ENCODE measurements at places on chromosomes 4 and X.

- no peak for DNase-seq
Measured at GRCh38 chrX:15874672-15875071, 20.1 kb upstream of the AP1S2 start.

GRCh38 chrX:25180242-25180641, 164.5 kb upstream of the ARX start:
- DNase-seq: no peak

DNA sequence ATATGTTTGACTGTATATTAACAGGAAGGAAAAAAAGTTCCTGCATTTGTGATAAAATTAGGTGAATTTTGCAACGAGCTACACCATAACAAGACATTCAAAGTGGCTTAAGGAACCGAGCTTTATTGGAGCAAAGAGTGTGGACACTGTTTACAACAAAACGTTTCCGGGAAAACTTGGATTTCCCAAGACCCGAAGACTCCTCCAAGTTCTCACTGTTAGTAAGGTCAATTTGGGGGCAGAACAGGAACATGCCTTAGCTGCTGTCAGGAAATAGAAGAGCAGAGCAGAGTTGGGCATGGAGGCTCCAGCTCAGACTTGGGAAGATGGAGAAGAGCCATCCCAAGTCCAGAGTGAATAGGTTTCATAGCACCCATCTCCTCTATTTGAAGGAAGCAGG, 16.5 kb downstream of the ADH6 start:
- peak; percentile 97 for DNase-seq

DNA sequence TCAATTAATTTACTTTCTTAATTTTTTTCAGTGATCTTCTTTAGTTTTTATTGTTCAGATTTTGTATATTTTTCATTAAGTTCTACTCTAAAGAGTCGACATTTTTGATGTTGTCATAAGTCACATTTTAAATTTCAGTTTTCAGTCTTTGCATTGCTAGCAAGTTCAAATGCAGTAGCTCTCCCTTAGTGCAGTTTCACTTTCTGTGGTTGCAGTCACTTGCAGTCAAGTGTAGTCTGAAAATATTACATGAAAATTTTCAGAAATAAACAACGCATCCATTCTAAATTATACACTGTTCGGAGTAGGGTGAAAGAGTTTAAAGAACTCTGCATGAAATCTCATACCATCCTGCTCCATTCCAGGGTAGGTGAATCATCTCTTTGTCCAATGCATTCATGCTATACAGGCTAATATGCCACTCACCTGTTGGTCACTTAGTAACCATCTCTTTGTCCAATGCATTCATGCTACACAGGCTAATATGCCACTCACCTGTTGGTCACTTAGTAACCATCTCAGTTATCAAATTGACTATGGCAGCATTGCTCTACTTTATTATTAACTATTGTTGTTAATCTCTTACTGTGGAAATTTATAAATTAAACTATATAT, 356.9 kb downstream of the STPG2 start:
- DNase-seq: no peak

DNA sequence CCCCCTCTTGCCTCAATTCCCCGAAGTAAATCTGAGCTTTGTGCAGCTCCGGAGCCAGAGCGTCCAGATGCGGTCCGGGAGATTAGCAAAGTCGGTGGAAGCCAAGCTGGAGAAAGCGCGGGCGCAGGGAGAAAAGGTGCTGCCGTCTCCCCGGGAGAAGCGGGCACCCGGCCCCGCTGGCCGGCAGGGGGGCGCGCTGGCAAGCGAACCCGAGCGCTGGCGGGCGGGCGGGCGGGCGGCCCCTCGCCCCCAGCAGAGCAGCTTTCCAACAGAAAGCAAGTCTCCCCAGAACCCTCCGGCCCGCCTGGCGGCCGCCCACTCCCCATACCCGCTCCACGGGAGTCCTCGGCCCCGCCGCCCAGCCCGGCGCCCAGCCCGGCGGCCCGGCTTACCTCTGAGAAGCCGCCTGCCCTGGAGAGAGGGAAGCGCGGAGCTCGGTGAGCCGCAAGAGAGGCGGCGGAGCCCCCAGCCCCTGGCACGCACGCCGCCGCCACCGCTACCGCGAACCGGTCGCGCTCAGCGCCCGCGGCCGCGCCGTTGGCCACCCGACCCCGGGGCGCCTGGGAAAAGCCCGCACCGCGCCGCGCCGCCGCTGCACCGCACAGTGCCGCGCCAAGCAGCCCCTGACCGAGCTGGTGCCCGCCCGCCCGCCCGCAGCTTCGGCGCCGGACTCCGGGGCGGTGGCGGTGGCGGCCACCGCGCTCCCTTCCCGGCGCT, 529 bp upstream of the CITED1 start:
- DNase-seq: no peak

DNA sequence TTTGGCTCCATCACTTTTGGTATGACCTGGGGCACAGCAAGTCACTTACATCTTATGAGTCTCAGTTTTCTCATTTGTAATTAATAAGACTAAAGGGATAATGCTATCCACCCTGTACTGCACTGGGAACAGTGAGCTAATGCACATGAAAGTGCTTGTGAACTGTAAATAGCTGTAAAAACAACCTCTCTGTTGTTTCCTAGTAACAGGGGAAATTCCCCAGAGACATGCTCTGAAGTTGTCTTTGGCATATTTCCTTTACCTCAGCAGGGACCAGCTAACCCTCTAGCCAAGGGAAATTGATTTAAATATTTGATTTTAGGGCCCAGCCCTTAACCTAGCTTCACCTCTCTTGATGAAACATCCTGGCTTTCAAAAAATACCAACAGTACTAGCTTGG, 6.1 kb upstream of the CYSLTR1 start:
- peak; percentile 33 for DNase-seq

DNA sequence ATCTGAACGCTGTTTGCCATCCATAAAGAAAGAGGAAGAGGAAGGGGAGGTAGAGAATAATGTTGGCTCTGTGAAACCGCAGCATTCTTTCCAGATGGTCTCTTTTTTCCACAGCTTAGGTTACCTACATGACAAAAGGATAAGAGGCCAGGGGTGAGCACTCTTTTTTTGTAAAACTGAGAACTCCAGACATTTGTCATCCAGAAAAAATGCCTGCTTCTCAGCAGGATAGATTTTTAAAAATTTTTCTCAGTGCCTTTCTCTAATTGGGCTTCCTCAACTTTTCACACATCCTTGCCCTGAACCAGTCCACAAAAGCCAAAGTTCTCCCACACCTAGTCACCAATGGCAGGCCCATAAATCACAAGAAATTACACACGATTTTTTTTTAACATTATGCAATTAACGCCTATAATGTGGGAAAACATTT, 158.1 kb upstream of the TENM3 start:
- DNase-seq: no peak

- no peak for DNase-seq
Measured at GRCh38 chr4:95850161-95850560, 10.3 kb downstream of the PDHA2 start.

DNA sequence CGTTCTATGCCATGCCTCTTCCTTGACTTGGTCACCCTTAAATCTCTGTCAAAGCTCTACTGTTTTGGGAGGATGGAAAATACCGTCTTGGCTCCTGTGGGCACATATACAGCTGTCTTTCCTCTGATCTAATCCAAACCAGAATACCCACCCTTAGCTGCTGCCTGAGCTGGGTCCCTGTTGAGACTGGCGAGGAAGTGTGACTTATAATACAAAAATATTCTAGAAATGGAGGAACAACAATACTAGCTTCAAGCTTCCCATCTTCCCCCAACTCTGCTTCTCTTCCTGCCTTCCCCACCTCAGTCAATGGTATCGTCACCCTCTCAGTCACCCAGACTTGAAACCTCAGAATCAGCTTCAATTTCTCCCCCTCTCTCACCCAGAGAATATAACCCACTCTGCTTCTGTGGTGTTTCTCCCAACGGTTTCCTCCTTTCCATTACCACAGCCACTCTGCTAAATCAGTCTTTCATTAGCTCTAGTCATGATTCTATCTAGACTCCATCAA, 599 bp upstream of the IL2RG start:
- DNase-seq: no peak

GRCh38 chr4:54547299-54548097, 110.3 kb upstream of the KIT start:
- DNase-seq: no peak

DNA sequence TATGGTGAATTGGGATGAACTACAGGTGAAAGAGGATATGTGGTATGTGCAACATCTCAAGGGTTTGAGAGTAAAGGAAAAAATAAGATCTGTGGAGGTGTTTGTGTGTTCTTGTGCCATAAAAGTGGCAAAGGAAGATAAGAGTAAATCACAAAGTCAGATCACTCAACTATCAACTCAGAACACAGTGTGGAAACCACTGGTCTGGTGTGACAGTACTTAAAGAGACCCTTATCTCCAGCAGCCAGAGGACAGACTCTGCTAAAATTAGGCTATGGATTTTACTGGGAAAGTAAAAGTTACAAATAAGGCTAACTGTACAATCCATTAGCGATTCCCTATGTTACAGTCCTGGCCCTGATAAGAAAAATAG, 54.0 kb upstream of the PRDM8 start:
- DNase-seq: no peak

DNA sequence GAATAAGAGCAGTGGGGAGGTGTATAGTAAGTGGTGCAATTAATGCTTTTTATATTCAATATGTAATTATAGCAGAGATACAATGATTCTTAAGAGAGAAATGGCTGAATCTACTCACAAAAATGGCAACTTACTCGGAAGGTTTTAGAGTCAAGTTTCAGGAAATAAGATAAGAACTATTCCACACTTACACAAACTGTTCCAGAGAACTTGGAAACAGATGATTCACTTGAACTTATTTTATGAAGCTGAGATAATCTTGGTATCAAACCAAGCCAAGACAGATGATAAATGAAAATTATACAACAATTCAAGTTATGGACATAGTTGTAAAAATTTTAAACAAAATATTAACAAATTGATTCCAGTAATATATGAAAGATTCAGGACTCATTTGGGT, 311.3 kb upstream of the HS3ST1 start:
- peak; percentile 79 for DNase-seq

DNA sequence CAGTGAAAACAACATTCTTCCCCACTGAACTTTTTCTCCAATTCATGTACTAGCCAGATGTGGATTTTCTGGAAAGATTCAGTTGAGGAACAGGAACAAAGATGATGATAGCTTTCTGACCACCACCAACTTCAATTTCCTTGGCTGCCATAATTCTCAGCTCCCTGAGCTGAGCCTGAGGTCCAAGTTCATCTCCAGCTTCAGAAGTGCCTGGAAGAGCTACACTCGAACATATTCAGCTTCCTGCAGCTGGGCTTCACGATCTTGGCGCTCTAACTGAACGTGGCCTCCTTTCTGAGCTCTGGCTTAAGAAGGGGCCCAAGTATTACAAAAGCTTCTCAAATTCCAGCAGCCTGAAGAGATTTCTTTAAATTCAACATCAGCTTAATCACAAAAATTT, 83.9 kb downstream of the QDPR start:
- no peak for DNase-seq

GRCh38 chr4:128286474-128287058, 1.0 kb downstream of the PGRMC2 start:
- DNase-seq: peak; percentile 66

GRCh38 chr4:30396772-30397475, 323.2 kb upstream of the PCDH7 start:
- DNase-seq: peak; percentile 52

- DNase-seq: no peak
Measured at GRCh38 chr4:171676555-171677215, 136.5 kb upstream of the GALNTL6 start.

DNA sequence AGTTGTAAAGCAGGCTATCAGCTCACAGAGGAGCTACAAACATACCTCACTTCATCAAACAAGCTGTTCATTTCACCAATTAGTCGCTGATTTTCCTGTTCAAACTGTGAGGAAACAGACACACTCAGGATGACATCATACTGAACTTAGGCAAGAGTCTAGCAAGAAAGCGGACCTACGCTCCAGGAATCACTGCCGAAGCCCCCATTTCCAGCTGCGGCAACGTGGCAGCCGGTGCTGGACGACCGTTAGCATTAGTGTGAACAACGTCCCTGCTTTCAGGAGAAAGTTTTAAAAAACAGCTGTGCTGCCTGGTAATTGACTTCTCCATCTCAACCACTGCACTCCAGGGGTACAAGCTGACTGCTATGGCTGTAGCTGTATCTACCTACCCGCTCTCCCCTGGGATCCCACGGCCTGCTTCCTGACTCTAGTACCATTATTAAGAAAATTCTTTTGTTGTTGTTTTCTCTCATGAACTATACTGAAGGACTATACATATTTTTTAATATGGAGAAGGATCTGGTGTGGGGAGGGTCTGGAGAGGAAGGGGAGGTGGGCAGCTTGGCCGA, 38.3 kb downstream of the NSG1 start:
- DNase-seq: no peak

DNA sequence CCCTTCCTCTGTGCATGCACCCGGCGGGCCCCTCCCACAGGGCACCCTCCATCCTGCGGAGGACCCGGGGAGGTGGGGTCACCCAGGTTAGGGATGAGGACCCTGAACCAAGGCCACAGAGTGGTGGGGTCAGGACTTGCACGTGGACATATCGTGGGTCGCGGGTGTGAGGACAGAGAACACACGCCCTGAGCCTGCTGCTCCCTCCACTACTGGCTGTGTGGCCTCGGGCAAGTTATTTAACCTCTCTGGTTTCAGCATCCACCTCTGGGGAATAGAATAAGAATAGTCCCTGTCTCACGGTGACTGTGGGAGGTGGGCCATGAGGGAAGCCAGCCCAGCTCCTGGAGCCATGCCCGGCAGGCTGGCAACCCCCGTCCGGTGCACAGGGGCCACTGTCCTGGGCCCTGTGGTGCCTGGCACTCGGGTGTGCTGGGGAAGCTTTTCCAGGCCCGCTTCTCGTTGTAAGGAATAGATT, 5.1 kb downstream of the PSAPL1 start:
- DNase-seq: no peak

- DNase-seq: no peak
Measured at GRCh38 chr4:165106518-165106917, 6.1 kb downstream of the TMEM192 start.

GRCh38 chr4:14816623-14817261, 185.5 kb upstream of the CPEB2 start:
- DNase-seq: no peak

GRCh38 chr4:77172336-77172735, 15.3 kb downstream of the CCNG2 start:
- peak; percentile 78 for DNase-seq
